NCI-H774 (cell line): ENCODE measurements at places on chromosomes 2 and 18.

- DNase-seq, result no peak
Measured at GRCh38 chr2:131029812-131030211, 63.4 kb downstream of the FAM168B start.

GRCh38 chr18:11807233-11807632 is 44.0 kb upstream of the CHMP1B start:
- no peak for DNase-seq

- no peak for DNase-seq
Measured at GRCh38 chr2:119023534-119023933, 81.5 kb downstream of the MARCO start.

DNA sequence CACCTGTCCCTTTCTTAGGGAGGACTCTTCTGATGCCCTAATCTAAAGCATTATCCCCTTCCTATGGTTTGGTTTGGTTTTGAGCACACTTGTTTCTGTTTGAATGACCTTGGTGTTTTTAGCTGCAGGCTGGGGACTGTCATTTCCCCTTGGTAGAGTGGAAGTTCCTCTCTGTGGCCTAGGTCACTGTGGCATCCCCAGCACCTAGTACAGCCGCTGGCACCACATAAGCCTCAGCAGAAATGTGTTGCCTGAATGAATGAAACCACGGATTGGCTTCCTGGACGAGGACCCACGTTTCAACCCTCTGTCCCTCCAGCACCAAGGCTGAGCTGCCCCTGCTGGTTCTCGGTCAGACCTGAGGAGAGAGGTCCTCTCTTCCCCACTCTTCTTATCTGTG is 159.9 kb downstream of the CTIF start:
- no peak for DNase-seq

- no peak for DNase-seq
Measured at GRCh38 chr2:166410828-166411472, 35.2 kb upstream of the SCN9A start.

- no peak for DNase-seq
Measured at GRCh38 chr2:15605721-15606120, 14.1 kb downstream of the DDX1 start.

DNA sequence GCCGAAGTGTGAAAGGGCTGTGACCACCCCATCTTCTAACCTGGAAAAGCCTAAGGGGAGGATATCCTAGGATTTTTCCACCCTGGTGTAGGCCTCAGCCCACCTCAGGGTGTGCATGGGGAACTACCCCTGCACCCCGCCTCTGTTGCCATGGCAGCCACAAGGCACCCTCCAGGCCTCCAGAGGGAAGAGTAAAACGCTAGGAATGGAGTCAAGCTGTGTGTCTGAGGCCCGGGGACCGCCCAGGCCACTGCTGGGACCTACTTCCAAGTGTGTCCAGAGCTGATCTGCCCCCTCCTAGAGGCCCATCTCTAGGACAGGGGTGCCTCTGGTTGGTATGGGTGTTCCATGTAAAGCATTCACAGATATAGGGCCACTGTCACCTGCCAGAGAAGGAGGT is 86.7 kb downstream of the PLB1 start:
- DNase-seq, result no peak

DNA sequence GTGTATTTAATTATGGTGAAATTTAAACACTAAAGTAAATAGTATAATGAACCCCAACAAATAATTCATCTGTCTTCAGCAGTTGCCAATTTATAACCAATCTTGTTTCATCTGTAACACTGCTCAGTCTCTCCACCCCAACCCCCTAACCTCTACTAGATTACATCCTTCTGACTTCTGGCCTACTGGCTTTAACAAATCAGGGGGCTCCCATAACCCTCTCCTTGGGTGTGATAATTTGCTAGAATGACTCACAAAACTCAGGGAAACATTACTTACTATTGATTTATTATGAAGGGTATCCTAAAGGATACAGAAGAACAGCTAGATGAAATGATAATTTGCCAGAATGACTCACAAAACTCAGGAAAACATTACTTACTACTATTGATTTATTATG is 50.7 kb downstream of the PIK3C3 start:
- DNase-seq, result no peak

DNA sequence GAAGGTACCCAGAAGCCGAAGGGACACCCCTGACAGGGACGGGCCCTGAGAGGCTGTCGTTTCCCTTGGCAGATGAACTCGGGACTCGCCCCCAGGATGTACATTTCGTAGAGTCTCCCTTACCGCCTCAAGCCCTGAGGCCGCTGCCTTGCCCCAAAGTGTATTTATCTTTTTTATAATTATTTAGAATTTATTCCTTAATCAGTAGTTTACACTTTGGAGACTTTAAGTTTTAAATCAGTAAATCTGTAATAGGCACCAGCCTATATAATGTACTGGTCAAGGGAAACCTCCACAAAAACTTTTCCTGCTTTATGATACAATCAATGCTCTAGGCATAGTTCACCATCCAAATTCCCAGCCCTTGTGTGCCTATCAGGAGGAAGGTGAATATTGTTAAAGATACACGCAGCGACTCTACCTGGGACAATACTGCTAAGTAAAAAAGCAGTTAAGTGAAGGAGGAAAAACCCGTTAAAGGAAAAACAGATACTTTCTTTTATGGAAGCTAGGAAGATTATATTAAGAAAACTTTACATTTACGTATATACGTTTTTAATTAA is 848 bp downstream of the VRK2 start:
- no peak for DNase-seq

DNA sequence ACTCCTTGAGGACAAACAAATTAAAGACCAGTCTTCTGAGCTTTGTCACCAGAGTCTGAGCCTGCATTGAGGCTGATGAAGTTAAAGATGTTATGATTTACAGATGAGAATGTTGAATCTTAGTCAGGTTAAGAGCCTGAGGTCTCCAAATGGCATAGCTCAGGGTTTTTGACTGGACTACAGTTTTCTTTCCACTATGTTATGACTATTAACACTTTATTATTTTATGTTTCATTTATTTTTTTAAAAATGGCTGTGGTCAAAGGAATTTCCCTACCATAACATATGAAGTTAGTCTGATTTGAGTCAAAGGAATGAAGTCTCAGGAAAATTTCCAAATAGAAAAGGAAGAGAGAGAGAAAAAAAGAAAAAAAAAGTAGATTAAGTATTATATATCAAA is 39.7 kb upstream of the CWC22 start:
- DNase-seq, result no peak

GRCh38 chr2:176494949-176495353 is 225.7 kb downstream of the MTX2 start:
- DNase-seq, result no peak

DNA sequence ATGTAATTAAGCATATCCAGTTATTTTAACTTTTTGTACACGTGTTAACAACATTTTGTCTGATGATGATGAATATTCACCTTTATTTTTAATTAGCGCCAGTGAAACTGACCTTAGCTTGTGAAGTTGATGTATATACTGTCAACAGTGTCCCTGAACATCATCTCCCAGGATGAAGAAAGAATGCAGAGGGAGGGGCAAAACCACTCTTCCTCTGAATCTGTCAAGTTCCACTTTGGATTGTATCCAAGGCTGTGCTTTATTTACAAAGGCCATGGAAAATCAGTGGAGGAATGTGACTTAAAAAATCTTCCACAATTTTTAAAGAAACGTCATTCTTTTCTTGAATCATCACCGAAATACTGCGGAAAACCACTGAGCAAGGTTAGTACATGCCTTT is 4.5 kb upstream of the RMDN2 start:
- DNase-seq, result no peak

GRCh38 chr2:128520791-128521190 is 202.1 kb upstream of the HS6ST1 start:
- DNase-seq, result no peak

DNA sequence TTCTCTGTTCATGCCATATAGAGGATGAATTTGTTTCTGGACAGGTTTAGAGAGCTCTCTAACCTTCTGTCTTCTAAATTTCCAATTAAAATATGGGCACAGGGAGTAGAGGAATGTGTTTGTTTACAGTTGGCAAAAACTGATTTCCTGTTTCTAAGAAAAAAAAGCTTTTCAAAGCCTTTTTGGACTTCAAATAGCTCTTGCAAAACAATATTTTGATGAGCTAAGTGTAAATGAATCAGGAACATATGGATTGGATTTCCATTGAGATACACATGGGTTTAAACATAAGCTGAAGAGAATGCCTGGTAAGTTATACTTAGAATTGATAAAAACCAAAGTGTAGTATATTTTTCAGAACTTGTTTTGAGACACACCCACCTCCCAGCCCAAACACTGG is 677.5 kb downstream of the NYAP2 start:
- no peak for DNase-seq

DNA sequence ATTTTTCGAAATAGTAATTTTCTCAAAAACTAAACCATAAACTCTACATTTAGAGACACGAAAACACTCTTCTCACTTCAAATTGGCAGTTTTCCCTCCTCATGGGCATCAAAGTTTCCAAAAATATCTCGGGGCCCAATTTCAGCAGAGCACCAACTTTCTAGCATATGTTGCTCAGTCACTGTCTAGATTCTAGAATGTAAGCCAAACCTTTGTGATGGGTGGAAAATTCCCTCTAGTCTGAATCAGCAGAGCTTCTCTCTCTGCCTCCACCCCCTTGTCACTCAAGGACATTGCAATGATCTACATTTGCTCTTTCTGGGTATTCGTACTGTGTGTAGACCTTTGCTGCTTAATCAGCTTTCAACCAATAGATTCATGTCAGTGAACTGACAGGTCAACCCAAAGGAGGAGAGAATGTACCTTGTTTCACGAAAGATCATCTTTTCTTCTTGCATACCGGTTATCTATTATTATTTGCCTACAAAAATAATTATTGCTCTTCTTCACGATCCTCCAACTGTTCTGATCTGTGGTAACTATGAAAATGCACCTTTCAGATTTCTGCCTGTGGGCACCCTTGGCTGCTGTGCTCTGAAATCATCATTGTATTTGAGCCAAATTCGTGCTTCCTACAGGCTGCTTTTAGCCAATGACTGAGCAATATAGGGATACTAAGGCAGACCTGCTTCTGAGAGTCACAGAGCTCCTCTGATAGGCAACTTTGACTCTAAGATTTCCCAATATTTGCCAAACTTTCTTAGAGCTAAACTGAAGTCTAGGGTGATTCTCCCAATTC is 38.7 kb upstream of the GLS start:
- no peak for DNase-seq

GRCh38 chr2:221752781-221753180 is 180.7 kb upstream of the EPHA4 start:
- no peak for DNase-seq

GRCh38 chr2:238022594-238023157 is 38.1 kb upstream of the SCLY start:
- DNase-seq, result no peak

DNA sequence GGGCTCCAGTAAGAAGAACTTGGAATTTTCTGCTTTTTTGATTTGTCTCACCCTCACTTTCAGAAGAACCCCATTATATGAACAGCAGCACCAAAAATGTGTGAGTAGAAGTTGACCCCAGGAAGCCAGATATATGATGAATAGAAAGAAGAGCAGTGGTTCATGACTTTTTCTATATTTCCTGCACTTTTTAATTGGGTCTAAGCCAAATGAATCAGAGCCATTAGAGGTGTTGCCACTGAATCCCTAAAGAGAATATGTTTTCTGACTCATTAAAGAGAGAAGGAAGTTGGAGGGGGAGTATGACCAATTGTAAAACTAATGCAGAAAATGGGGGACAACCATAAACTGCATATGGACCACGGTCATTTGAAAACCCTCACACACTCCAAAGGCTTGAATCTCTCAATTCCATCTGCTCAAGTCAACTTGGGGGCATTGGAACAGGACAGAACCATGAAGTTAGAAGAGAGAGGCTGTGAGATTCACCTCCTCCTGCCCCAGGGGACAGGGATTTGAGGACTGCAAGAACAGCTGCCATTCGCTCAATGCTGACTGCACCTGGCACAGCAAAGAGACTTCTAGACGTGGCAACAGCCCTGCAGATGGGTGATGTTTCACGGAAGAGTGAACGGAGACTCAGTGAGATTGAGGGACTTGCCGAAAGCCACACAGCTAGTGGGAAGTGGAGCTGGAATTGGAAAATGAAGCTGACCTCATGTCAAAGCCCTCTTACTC is 3.0 kb downstream of the DAPL1 start:
- DNase-seq, result no peak

DNA sequence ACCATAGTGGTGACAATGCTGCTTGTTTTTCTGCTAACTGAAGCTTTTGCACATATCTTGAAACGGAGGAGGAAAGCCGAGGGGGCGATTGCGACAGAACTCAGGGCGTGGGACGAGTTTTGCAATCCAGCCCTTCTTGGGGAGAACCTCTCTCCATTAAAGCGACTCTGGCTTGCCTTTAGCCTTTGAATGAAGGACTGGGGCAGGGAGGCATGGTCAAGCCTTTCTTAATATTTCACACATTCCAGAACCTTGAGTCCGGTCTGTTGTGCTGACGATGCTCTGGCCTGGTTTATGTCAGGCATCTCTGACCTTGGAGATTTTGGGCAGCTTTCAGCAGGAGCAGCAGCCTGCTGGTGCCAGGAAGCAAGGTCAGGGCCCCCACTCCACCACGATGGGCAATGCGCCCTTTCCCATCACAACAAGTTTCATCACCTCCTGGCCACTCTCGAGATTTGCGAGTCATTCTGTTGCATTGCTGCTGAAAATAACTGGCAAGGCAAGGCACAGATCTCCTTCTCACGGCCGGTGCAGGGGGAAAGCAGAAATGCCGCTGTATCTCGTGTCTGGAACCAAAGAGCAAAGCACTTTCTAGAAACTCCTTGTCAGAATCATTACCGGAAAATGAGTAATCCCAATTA is 10.8 kb downstream of the EMILIN2 start:
- no peak for DNase-seq

- DNase-seq, result no peak
Measured at GRCh38 chr2:96843538-96844268, at the start of gene ANKRD23. ANKRD23 (minus strand) TSS chr2:96844021; CDS start chr2:96843992, 29 bp downstream.

- no peak for DNase-seq
Measured at GRCh38 chr2:148161909-148162435, 141.1 kb downstream of the MBD5 start.

- DNase-seq, result no peak
Measured at GRCh38 chr18:48771641-48772375, 179.0 kb downstream of the SMAD7 start.

DNA sequence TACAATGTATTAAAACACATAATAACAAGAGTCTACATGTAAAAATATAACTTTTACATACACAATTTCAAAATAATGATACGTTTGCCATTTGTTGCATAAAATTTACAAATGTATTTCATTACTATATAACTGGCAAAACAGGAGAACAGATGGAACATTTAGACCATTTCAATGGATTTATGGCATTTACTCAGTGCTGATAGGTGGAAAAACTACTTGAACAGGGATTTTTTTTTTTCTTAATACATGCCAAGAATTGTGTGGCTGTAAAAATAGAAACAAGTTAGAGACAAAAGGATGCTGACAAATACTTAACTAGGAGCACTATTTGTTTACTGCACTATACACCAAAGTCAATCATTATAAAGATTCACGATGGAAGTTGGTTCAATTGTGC is 266.8 kb upstream of the CCDC68 start:
- no peak for DNase-seq
